ENCODE measurements at places on chromosomes 3 and 15.

DNA sequence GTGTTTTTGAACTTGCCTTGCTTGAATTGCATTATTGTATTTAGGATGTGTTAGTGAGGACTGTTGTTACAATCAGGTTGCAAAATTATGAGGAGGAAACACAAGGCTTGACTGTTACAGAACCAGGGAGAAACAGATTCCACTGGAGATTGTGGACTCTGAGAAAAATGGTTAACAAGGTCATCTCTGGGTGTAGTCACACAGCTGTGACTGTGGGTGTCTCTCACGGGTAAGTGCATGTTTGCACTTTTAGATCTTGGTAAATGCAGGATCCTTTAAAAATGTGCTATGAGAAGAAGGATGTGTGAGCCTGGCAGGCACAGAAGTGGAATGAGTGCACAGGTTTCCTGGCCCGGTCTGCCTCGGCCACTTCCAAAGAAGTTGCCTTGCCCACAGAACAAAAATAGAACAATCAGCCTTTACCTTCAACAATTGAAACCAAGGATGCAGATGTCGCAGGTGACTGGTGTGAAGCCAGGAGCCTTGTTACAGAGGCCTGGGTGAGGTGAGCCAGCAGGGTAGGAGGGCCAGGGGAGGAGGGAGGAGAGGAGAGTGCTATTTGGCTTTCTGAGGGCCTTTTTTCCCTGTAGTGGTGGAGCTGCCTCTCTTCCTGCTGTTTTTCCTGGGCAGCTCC, 68.0 kb downstream of the ABHD5 start:
- DNase-seq, result peak; percentile 15

GRCh38 chr3:150421799-150422548, 13.9 kb downstream of the TSC22D2 start:
- DNase-seq, result no peak

DNA sequence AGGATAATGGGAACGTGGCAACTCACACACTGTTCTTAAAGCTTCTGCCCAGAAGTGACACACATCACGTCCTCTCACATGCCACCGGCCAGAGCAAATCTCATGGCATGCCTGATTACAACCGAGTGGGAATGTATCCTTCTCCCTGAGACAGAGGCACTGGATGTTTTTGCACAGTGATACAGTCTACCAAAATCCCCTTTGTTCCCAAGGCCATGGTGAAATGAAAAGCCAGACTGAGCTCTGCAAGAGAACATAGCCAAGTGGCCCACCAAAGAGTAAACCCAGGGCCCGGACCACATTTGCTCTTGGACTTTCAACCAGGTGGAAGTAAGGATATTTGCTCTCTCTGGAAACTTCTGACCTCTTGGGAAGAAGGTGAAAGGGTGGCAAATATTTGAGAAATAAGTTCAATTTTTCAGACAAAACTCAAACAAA, 186.2 kb upstream of the STT3B start:
- DNase-seq, result no peak

GRCh38 chr15:96334705-96335410, 4.4 kb downstream of the NR2F2 start:
- no peak for DNase-seq

GRCh38 chr15:100229181-100230163, 112.3 kb downstream of the ADAMTS17 start:
- no peak for DNase-seq

- peak; percentile 62 for DNase-seq
Measured at GRCh38 chr3:172622916-172623700, 87.8 kb downstream of the NCEH1 start.

- DNase-seq, result no peak
Measured at GRCh38 chr3:72559385-72559784, 288.9 kb downstream of the SHQ1 start.

DNA sequence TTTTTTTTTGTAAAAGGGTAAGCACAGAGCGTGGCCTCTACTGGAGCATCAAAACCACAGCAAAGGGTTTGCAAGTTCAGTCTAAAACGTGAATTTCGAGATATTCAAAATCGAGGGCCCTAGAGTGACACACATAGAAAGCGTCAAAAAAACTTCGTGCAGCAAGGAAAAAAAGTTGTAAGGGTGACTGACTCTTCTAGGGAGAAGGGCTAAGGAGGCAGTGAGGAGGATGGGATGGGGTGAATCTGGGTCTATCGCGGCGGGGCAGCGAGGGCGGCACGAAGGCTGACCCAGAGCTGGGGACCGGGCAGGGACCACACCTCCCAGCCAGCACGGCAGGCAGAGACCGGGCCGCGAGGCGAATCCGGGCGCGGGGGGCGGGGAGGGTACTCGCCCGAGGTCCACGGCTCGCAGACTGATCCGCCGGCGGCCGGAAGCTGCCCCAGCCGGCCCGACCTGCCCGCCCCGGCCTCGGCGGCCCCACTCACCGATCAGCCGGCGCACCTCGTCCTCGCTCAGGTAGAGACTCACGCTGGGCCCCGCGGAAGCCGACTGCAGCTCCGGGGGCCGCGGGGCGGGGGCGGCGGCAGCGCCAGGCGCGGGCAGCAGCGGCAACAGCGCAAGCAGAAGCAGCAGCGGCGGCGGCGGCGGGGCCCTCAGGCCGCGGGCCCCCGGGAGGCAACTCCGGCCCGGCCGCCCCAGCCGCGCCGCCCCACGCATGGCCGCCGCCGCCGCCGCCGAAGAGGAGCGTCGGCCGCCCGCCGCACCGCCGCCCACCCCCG, 533 bp downstream of the RYK start:
- peak; percentile 82 for DNase-seq

DNA sequence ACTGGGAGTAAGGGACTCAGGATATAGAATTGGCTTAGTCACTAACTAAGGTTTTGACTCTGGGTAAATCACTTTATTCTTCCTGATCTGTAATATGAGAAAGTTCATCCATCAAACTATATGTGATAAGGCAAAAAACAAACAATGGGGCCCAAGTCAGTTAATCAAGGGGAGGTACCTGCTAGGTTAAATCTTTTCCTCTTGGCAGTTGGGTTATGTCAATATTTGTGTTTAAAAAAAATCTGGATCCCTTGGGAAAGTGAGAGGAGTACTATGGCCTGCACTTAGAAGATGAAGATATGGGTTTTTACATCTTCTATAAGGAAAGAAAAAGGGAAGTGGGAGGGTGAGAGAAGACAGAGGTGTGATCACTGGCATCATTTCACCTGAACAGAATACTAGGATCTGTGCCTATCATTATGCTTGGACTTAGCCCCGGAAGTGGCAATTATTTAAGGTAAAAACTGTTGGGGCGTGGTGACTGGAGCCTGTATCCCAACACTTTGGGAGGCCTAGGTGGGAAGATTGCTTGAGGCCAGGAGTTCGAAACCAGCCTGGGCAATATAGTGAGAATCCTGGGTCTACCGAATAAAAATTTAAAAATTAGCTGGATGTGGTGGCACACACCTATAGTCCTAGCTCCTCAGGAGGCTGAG, 2.8 kb upstream of the SLC28A2 start:
- DNase-seq, result peak; percentile 78
